ENCODE measurements at places on chromosomes 12 and 14.

- no peak for DNase-seq
These were observed 188.4 kb downstream of the RBM19 start for GRCh38 chr12:113777751-113778150.

- DNase-seq, result no peak
These were observed 7.5 kb downstream of the CRADD start for GRCh38 chr12:93684716-93685115.

GRCh38 chr12:130547480-130548155, 168.5 kb downstream of the RIMBP2 start:
- DNase-seq, result no peak

DNA sequence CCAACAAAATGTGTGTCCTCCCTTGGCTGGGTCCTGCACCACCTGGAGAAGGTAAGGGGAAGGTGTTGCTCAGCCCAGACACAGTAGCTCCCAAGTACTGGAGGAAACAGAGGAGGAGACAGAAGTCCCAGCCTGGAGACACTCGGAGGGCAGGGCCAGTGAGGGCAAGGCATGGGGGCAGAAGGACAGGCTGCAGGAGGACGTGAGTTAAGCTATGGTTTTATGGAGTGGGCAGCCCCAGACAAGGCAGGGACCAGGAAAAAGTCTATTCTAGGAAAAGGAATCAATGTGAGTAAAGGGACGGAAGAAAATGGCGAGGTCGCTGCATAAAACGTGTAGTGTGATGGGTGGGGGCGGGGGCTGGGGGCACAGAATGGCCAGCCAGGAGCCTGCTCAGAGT, 210.1 kb upstream of the DIO3 start:
- no peak for DNase-seq

DNA sequence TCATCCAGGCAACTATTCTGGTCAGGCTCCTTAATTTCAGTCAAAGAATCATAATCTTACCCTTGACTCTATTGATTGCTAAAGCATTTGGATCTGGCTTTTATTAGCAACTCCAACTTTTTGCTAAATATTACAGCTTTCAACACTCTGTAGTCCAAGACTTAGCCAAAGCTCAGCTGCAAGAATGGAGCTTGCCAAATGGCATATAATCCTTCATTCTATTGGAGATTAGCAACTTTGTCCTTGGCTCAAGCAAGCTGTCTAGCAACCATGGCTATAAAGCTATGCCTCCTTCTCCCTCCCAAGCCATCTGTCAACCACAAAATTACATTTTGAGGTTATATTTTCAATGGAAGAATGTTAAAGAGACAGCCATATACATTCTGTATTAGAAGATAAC, 23.1 kb upstream of the NID2 start:
- no peak for DNase-seq

DNA sequence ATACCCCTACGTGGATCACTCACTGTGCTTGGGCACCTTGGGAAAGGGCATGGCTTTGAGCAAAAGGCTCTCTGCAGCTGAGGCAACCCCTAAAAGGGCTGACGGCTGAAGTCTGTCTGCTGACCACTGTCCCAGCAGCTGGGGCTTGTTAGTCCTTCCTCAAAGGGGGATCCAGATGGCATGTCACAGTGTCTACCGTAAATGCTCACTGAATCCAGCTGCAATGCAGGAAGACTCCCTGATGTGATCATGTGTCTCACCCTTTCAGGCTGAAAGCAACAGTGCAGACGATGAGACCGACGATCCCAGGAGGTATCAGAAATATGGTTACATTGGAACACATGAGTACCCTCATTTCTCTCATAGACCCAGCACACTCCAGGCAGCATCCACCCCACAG, 12.4 kb downstream of the OAS1 start:
- no peak for DNase-seq

GRCh38 chr12:97642911-97643310, 180.3 kb downstream of the RMST start:
- no peak for DNase-seq

DNA sequence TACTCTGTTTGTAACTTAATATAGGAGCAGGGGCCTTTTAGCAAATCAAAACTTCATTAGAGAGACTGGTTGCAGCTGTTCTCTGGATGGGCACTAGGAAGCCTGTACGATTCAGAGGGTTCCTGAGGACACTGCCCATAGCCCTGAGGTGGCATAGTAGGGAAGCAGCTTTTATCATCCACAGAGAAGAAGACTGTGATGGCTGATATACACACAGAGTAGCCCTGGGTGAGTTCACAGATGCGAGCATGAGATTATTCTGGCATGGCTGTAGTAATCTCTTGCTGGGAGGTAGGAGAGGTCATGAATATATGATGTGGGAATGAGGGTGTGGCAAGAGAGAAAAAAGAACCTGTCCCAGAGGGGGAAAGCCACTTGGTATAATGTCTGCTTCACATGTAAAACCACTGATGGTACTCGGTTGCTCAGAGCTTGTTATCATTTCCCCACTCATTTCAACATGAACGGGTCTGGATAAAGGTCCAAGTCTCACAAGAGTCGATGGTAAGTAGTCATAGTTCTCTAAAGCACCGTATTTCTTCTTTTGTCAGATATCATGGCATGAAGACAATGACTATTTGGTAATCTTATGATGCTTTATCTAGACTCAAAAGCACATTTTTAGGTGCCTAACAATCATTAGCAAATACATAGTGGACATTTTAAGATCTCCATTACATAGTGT, 52.0 kb downstream of the PEBP1 start:
- DNase-seq, result no peak
